ENCODE measurements at places on chromosomes 4 and X. TPM values are rescaled to one million over a fixed set of nuclear protein-coding genes. Genes with fewer than 3 reads are reported as not detected.

- no peaks in the 10 kb centered on the region for H3K36me3 ChIP-seq
- H3K4me3 ChIP-seq = no peak overlapping the region
- no peaks in the 10 kb centered on the region for H3K4me1 ChIP-seq
- no peak for DNase-seq
- no peaks in the 10 kb centered on the region for H3K27me3 ChIP-seq
- H3K27ac ChIP-seq = no peak overlapping the region
Observed at GRCh38 chr4:35247047-35247446, 997.3 kb downstream of the ARAP2 start.

GRCh38 chr4:152045449-152045806 lies 284.6 kb upstream of the GATB start:
- peak; percentile 5 for DNase-seq
- peaks cover 4% of the 10 kb centered on the region for H3K4me1 ChIP-seq
- H3K27me3 ChIP-seq = no peaks in the 10 kb centered on the region
- no peaks in the 10 kb centered on the region for H3K36me3 ChIP-seq
- H3K27ac ChIP-seq = no peak overlapping the region

- H3K36me3 ChIP-seq = no peaks in the 10 kb centered on the region
- no peak overlapping the region for H3K27ac ChIP-seq
- DNase-seq = no peak
- peaks cover 1% of the 10 kb centered on the region for H3K27me3 ChIP-seq
Observed at GRCh38 chr4:14641871-14642270, 360.4 kb upstream of the CPEB2 start.

The LRCH2 gene
- total RNA-seq = not detected

GRCh38 chrX:21374163-21374993 lies at the start of gene CNKSR2:
Gene CNKSR2, plus strand, starts transcription at chrX:21374418. Its CDS starts 480 bp downstream, at chrX:21374898.
- peak within 1 kb of the TSS; percentile 87 for H3K4me3 ChIP-seq
- H3K4me1 ChIP-seq = peaks cover 32% of the 10 kb centered on the region
- no peaks in the 10 kb centered on the region for H3K36me3 ChIP-seq
- peak within 1 kb of the TSS; percentile 85 for H3K27ac ChIP-seq
- DNase-seq = peak; percentile 68

DNA sequence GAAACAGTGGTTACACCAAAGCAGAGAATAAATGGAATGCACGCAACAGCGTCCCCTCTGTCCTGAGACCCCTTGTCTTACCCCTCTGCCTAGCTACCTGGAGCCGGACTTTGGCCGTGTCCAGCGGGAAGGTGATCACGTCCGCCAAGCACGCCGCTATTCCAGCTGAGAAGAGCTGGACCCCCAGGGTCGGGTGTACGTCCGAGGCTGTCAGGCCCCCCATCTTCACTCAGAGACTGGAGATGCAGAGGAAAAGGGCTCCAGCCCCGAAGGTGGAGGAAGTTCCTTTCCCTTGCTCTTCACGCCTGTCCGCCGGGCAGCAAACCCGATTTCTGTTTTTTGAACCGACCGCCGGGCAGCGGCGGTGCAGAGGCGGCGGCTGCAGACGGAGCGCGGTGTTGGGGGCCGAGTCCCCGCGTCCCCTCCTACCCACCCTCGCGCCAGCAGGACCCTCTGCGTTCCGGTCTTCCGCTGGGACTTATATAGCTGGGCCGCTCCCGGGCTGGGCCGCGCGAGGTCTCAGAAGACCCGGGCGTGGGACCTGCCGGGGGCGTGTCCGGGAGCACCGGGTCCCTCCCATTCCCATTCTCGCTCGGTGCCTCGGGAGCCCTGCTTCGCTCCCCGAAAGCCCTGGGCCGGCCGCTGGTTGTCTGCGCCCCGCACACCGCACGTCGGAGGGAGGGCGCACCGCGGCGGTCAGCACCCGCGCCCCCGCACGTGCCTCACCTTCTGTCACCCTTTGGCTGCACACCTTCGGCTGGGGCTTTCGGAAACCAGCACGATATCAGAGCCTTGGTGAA lies at the start of gene UCP1:
Gene UCP1, minus strand, starts transcription at position 455 of the 800 bp plus-strand sequence. Its CDS starts 232 bp downstream, at position 223.
- DNase-seq = peak; percentile 7
- peak within 1 kb of the TSS; percentile 58 for H3K4me3 ChIP-seq
- H3K4me1 ChIP-seq = peaks cover 10% of the 10 kb centered on the region
- H3K27me3 ChIP-seq = peaks cover 57% of the 10 kb centered on the region

GRCh38 chr4:13985837-13986236 lies 358.3 kb upstream of the BOD1L1 start:
- H3K4me3 ChIP-seq = no peak overlapping the region
- H3K27me3 ChIP-seq = no peaks in the 10 kb centered on the region

- no peak for DNase-seq
- no peaks in the 10 kb centered on the region for H3K36me3 ChIP-seq
- H3K4me1 ChIP-seq = peaks cover 4% of the 10 kb centered on the region
- H3K27me3 ChIP-seq = no peaks in the 10 kb centered on the region
Observed at GRCh38 chr4:47562297-47562696, 77.2 kb downstream of the ATP10D start.

The PIR gene
- total RNA-seq = 1.2 TPM

DNA sequence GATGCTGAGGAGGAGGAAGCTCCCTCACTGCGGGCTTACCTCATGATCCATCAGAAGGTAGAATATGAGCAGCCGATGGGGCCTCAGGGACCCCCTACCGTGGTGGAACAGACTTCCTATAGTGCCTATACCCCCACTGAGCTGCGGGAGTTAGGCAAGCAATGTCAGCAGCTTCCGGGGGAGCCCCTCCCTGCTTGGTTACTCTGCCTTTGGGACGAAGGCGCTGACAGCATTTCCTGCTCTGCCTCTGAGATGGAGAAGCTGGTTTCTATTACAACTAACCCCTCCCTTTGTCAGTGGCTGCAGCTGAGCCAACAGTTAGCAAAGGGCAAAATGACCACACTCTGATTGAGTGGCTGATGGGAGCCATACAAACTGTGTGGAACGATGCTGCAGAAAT lies 430.7 kb downstream of the IDS start:
- H3K4me3 ChIP-seq = no peak overlapping the region
- peak; percentile 37 for DNase-seq
- no peak overlapping the region for H3K27ac ChIP-seq
- H3K27me3 ChIP-seq = no peaks in the 10 kb centered on the region
- peaks cover 4% of the 10 kb centered on the region for H3K4me1 ChIP-seq
- H3K36me3 ChIP-seq = no peaks in the 10 kb centered on the region

The GPC3 gene
- total RNA-seq = 0.63 TPM

- H3K4me3 ChIP-seq = peak overlapping the region; percentile 24
- H3K27me3 ChIP-seq = no peaks in the 10 kb centered on the region
- H3K27ac ChIP-seq = peak overlapping the region; percentile 50
- H3K4me1 ChIP-seq = peaks cover 38% of the 10 kb centered on the region
- H3K36me3 ChIP-seq = peaks cover 59% of the 10 kb centered on the region
- peak; percentile 60 for DNase-seq
Observed at GRCh38 chrX:119784747-119785446, 6.5 kb downstream of the RPL39 start.

The ZNF711 gene
- 1.1 TPM for total RNA-seq

- H3K4me1 ChIP-seq = peaks cover 8% of the 10 kb centered on the region
- no peaks in the 10 kb centered on the region for H3K36me3 ChIP-seq
- H3K27me3 ChIP-seq = peaks cover 1% of the 10 kb centered on the region
Observed at GRCh38 chrX:40247382-40247781, 149.6 kb upstream of the BCOR start.

The UCHL1 gene
- total RNA-seq = 2.5 TPM
